ENCODE measurements at places on chromosomes 12 and 14. TPM values are rescaled to one million over a fixed set of nuclear protein-coding genes. Genes with fewer than 3 reads are reported as not detected.

SELPLG gene
- total RNA-seq, result 6.0 TPM

RALGAPA1 gene
- 34.7 TPM for total RNA-seq

NOP9 gene
- total RNA-seq, result 25.6 TPM

OTOGL gene
- total RNA-seq, result 0.27 TPM

KIF26A gene
- 12.6 TPM for total RNA-seq

- no peak for DNase-seq
These were observed 692.9 kb downstream of the BCL11B start for GRCh38 chr14:98579140-98579539.

DNA sequence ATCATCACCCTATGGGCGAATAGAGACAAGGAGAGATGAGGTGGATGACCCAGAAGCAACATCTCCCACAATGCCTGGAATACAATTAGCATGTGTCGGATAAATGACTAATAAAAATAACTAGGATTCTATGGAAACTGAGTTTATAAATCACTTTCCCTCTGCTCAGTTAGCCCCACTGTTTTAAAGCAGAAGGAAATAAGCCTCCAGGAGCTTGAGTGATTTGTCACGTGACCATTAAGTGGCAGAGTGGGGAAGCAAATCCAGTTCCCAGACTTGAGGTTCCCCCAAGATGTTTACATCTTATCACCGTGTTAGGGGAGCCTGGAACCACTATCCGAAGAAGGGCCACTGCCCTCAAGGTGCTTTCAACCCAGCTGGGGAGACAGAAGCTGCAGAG, 136.5 kb upstream of the CCND2 start:
- DNase-seq, result no peak

- DNase-seq, result no peak
These were observed 118.3 kb upstream of the SCAF11 start for GRCh38 chr12:46108721-46109120.

- no peak for DNase-seq
These were observed 43.4 kb downstream of the GABARAPL1 start for GRCh38 chr12:10256064-10256463.

GRCh38 chr12:55686366-55687010, 21.2 kb downstream of the ITGA7 start:
- no peak for DNase-seq

DNA sequence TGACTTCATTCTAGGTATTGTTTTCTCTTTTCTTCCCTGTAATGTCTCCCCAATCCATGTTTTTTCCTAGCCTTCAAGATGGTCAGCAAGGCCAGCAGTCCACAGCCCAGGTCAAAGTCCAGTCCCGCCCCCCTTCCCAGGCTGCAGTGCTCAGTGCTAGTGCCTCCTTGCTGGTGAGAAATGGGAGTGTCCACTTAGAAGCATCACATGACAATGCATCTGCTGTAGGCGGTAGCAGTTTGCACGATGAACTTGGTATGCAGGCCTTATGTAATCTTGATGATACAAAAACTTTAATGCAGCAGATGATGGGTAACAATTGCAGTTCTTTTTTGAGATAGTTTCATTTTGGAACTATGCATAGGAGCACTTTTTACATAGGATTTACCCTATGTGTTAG, 88.4 kb downstream of the PCNX1 start:
- DNase-seq, result no peak

DNA sequence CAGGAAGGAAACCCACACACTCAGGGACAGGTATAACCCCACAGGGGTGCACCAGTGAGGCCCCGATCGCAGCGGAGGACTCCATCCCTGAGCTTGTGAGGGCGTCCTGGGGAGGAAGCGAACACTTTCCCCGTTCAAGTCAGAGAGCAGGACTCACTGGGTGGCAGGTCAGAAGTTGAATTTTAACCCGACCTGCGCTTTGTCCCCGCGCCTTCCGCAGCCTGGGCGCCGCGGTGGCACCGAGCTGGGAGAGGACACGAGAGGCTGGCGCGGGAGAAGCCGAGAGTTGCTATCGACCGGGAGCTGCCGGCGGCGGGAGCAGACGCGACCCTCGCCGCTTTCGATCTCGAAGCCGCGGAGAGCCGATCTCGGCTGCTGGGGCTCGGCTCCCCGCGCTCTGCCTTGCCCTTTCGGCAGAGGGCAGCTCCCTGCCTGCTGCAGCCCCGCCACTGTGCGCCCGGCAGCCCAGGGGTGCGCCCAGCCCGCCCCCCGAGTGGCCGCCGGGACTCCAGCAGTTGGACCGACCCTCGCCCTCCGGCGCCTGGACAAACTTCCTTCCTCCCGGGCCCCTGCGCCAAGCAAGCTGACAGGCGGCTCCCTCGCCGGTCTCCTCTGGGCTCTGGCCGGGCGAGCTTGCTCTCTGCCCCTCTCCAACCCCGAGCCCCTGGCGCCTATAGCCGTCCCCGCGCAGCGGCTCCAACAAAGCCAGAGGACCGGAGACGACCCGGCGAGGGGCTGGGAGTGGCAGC, 918 bp downstream of the LIN7A start:
- peak; percentile 32 for DNase-seq

DNA sequence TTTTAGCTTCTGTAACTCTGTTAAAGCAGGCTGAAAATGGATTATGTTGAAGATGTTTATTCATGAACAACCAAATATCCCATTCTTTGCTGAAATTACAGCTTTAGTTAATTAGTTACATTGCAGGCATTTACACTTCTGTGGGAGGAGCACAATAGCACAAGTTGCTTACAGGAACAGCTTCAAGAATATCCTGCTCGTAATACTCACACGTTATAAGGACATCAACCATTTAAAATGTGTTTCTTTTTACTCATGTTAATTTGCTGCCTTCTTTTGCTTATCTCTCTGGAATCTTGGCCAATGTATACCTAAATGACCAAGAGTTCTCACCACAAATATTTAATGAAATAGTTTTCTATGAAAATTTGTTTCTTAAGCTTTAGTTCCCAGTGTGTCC, 305.2 kb upstream of the SYT1 start:
- DNase-seq, result no peak

DNA sequence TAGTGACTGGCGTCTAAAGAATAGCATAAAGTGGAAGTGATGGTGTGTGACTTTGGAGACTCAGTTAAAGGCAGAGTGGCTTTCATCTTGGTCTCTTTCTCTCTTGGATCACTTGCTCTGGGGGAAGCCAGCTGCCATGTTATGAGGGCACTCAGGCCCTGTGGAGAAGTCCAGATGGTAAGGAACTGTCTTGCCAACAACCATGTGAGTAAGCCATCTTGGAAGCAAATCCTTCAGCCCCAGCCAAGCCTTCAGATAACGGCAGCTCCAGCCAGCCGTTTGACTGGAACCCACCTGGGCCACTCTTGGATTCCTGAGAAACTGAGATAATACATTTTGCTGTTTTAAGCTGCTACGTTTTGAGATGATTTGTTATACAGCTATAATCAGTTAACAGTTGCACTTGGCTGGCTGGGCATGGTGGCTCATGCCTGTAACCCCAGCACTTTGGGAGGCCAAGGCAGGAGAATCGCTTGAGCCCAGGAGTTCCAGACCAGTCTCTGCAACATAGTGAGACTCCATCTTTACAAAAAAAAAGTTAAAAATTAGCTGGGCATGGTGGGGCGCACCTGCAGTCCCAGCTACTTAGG, 7.7 kb upstream of the LRRC23 start:
- no peak for DNase-seq

GRCh38 chr14:103872481-103873113, 25.2 kb upstream of the PPP1R13B start:
- no peak for DNase-seq

GRCh38 chr12:114701104-114701414, 17.1 kb upstream of the TBX3 start:
- DNase-seq, result no peak

GRCh38 chr12:115895247-115895646, 382.2 kb downstream of the MED13L start:
- DNase-seq, result no peak

DNA sequence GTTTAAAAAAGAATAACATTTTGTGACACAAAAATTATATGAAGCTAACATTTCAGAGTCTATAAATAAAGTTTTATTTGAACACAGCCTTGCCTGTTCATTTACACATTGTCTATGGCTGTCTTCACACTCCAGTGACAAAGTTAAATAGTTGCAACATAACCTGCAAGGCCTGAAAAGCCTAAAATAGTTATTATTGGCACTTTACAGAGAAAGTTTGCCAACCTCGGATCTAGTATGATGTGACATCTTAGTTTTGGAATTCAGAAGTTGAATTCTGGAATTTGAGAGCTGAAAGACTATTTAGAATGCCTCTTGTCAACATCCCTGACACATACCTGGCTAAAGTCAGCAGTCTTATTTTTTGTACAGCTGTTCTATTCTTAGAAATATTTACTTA, 68.3 kb downstream of the DYRK2 start:
- no peak for DNase-seq

DNA sequence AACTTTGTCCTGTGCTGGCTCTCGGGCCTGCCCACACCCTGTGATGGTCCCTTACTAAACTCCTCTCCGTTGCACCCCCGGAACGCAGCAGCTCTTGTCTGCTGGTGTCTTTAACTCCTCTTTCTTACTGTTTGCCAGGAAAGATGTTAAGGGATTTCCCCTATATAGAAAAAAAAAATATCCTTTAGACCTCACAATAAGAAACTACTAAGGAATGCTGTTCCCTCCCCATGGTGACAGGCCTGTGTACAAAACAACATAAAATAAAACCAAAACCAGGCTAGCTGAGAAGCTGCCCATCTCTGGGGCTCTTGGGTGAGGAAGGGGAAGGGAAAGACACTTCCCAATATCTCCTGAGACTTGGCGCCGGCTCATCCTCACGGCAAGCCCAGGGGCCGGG, 95.4 kb downstream of the CHGA start:
- DNase-seq, result no peak

Data from heart left ventricle (tissue), 16 donors.